ENCODE measurements at places on chromosomes 1 and 21.

DNA sequence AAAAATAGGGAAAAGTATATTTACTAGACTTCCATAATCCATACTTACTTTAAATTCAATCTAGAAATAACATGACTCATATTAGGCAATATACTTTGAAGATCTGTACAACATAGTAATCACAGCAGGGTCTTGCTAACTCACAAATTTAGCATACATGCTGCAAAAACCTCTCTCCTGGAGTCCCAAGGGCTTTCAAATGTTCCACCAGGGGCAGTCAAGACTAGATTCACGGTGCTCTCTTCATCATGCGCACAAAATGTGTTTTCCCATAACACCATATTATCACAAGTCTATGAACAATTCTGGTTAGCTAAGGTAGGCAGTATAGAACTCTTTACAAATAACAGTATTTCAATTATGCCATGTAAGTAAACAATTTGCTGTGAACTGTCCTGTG is 45.8 kb downstream of the SSX2IP start:
- DNase-seq, result no peak

DNA sequence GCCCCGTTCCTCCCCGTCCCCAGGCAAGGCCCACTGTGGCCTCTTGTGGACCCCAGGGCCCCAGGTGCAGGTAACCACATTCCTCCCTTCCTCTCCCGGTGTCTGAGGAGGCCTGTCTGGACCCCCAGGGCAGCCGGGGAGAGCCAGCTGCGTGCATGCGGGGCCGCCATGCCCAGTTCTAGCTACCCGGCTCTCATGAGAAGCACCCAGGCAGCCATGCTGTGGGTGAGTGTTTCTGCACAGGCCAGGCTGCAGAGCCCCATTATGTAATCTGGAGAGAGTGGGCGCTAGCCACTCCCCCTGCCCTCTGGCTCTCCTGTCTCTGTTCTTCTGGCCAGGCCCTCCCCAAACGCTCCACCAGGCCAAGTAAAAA is 18.4 kb upstream of the PLEKHG5 start:
- no peak for DNase-seq

DNA sequence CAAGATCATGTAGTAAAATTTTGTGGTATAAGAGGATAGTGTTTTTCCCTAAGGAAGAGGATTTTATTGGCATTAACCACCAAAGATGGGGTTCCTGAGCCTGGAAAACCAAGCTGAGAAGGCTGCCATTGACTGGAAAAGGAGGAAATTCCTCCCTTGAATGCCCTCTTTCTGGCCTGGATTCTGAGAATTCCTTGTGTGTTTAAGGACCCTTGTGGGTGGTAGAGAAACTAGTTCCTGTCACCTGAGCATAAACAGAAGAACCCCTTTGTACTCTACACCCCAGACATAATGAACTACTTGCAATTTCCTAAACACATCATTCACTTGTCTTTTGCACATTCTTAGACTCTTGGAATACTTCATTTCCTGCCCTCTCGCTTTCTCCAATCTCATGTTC is 33.1 kb upstream of the CEP350 start:
- DNase-seq, result no peak

GRCh38 chr21:26194811-26195251 is 24.3 kb upstream of the APP start:
- DNase-seq, result no peak

- DNase-seq, result no peak
Observed at GRCh38 chr21:40143822-40144525, 276.7 kb downstream of the PCP4 start.

- no peak for DNase-seq
Observed at GRCh38 chr1:153246825-153247224, 12.7 kb upstream of the LORICRIN start.

Measured in NCI-H187 treated with DMSO at 0.1 percent for 48 hours (cell line).